Neural crest cell (in vitro differentiated cells): ENCODE measurements at places on chromosomes 1 and 21.

GRCh38 chr1:21058035-21058793, 118.5 kb downstream of the EIF4G3 start:
- no peak for DNase-seq

DNA sequence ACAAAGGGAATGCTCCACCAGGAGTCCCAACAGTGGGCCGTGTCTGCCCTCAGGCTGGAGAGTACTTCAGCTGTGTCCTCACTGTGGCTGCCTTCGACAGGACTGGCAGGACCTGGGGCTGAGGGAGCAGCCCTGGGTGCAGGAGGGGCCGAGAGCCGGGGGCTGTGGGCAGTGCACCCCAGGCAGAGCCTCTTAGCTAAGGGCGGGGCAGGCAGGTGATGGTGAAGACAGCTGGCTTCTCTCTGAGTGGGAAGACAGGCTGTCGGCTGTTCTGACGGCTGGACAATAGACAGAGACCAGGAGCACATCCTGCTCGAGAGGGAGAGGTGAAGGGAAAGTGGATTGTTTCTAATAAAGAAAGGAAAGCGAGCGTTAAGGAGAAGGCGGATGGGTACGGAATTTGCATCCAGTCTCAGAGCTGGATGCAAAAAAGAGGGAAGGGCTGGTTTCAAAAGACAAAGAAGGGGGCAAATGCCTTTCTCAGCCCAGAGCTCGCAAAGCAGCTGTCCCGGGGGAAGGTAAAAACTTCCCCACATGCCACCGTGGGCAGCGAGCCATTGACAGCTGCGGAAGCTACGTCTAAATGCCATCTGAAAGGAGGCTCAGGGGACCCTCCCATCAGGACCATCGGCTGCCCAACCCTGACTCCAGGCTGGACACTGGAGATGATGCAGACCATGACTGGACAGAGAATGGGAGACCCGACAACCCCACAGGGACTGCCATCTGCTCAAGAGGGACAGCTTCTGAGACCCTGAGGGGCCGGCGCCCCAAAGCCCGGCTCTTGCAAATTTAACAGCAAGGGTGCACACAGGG, 92.0 kb downstream of the STUM start:
- DNase-seq, result no peak

DNA sequence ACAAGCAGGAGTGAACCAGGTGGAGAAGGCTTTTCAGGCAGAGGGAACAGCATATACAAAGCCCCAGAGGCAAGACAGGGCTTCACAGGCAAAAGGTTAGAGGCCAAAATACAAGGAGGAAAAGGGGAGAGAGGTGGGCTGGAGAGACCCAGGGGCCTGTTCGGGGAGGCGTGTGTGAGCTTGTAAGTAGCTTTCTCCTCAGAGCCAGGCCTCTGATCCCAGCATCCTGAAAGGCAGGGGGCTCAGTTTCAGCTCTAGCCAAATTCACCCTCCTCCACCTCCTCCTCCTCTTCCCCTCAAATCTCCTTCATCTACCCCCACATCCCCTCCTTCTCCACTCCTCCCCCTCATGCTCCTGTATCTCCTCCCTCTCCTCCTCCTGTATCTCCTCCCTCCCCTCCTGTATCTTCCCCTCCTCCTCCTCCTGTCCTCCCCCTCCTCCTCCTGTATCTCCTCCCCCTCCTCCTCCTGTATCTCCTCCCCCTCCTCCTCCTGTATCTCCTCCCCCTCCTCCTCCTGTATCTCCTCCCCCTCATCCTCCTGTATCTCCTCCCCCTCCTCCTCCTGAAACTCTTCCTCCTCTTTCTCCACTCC, 148.6 kb downstream of the ST6GALNAC5 start:
- DNase-seq, result no peak

- no peak for DNase-seq
Observed at GRCh38 chr1:39063191-39063590, 37.0 kb downstream of the NDUFS5 start.

- DNase-seq, result no peak
Observed at GRCh38 chr21:42276526-42277154, 38.6 kb downstream of the TFF3 start.
